ENCODE measurements at places on chromosomes 12 and 14.

DNA sequence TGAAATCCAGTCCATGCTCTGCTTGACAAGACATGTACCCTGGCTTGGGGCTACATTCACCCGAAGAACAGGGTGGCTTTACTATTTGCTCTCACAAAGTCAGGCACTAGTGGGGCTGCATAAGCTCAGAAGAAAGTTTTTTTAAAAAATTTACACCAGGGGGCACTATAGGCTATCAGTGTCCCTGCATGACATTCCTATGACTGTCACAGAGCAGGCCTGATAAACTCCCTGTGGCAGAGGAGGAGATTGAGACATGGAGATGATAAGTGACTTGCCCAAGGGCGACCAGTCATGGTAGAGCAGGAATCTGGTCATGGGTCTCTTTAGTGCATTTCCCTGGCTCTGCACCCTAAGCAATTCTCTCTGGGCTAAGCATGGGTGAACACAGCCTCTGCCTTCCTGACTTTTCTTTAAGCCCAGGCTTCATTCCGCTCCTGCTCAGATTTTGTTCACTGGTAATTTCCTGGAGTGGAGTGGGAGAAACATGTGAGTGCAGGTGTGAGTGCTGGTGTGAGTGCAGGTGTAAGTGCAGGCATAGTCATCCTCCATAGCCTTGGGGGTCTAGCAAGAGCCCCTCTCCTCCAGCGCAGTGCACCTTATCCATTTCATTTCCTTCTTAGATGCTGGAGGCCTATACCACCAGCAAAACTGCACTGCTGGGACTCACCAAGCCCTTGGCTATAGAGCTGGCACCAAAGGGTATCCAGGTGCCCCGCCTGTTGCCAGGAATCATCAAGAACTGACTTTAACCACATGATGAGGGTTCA lies 91.6 kb downstream of the DHRS2 start:
- no peak for DNase-seq

DNA sequence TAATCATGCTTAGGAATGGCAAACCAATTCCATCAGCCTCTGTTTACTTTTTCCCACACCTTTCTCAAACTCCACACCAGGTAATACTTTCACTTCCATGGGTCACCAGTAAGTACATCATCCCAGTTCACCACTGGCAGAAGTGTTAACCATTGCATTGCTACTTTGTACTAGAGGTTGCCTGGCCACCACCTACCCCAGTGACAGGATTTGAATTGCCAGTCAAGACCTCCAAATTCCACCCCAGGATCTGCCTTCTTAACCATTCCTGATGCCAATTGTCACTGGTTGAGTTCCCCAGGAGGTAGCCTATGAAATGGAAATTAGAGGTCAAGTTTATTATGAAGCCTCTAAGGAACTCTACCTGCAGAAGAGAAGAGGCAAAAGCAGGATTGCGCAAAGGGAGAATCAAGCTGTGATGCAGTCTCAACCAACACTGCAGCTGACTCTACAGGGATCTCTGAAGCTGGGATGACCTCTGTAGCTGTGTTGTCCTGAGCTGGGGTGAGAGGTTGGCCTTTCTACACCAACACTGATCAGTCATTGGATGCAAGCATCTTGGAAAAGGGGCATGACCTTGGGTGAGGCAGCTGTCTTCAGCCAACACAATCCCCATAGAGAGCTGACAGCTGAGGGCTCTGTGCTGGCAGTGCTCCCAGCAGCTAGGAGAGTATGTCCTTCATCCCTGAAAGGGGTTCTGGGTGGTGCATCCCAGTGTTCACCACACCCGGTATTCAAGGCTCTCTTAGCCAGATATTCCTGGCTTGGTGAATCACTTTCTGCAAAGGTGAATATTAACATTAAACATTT lies 37.0 kb upstream of the HMGA2 start:
- DNase-seq = no peak

- DNase-seq = no peak
Measured at GRCh38 chr12:124744659-124745464, 118.8 kb downstream of the SCARB1 start.

DNA sequence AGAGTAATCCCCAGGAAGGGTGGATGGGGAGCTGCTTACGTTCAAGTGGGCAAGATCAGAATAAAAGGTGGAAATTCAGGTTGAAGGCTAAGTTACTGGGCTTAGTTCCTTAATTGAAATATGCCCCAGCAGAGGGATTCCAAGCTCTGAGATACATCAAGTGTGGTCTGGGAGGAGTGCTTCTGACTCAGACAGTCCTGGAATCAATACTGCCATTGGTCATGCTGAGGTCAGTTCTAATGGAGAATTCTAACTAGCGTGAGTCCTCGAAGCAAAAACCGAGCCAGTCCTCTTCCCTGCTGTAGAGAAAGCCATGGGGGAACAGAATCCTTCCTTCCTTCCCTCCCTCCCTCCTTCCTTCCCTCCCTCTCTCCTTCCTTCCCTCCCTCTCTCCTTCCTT lies 39.9 kb downstream of the NOS1 start:
- DNase-seq = no peak

GRCh38 chr14:68707482-68707881 lies 85.4 kb downstream of the ZFP36L1 start:
- DNase-seq = no peak

GRCh38 chr12:56763753-56764657 lies 881 bp downstream of the HSD17B6 start:
- no peak for DNase-seq

GRCh38 chr14:70830998-70831781 lies 21.9 kb upstream of the MAP3K9 start:
- DNase-seq = no peak

- DNase-seq = no peak
Measured at GRCh38 chr12:56431288-56431687, 17.9 kb downstream of the TIMELESS start.

DNA sequence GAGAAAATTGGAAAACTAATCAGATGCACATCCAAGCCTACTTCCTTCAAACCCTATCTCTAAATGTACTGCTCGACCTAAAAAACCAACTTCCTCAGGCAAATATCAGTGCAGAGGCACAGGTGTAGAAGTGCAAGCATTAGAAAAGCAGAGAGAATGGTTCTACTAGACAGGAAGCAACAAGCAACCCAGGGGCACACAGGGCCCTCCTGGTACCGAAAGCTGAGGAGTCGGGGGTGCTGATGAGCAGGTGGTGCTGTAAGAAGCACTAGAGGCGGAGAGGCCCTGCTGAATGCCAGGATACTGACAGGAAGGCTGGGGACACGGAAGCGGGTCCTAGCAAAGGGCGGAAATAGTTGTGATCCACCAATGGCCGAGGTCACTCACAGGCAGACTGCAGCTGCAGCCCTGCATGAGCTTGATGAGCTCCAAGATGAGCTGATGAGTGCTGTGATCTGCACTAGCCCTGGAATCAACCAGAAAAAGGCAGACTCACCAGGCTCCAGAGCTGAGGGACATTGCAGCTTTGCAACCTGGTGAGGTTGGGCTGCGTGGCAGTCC lies 85.9 kb downstream of the TTC7B start:
- no peak for DNase-seq

DNA sequence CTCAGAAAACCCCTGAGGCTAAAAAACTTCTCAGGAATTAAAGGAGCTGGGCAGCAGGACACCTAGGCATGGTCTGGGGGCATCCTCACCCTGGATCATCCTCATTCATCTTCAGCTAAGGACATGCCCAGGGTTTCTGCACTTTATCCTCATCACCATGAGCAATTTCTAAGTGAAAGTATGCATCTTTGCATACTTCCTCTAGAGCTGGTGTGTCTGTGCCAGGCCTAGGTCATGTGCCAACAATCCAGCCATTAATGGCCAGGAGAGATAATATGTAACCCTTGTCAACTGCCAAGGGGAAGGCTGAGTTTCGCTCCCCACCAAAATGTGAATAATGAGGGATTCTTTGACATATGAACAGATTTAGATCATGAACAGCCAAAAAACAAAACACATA lies 160.5 kb downstream of the KITLG start:
- DNase-seq = no peak

- no peak for DNase-seq
Measured at GRCh38 chr12:21675096-21675495, 17.5 kb upstream of the LDHB start.

DNA sequence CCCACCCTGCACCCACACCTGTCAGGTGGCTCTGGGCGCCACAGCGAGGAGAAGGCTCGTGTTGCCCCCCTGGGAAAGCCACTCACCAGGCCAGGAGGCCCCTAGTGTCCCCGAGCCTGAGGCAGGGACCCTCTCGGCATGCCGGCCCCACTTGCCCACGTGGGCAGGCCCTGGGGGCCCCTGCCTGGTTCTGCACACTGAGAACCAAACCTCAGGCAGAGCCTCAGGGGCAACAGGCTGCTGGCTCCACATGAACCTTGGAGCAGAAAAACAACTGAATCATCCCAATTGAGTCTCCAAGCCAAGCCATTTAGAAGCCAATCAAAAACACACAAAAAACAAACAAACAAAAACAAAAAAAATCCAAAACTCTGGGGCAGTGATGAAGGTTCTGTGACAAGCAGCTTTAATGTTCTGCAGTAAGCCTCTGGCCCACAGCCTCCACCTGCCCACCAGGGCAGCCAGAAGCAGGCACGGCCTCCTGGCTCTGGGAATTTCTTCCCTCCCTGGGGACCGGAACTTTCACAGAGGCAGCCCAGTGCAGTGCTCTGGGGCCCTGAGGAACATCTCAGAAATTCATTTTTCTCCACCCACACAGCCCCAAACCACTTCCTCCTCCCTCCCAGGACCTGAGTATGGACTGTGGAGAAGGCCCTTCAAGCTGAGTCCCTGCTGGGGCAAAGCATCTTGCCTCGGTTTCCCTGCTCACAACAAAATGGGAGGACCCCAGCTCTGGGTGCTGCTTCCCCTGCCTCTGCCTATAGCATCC lies 90.2 kb downstream of the CHGA start:
- no peak for DNase-seq

- DNase-seq = no peak
Measured at GRCh38 chr14:25832585-25832984, 765.2 kb downstream of the NOVA1 start.

DNA sequence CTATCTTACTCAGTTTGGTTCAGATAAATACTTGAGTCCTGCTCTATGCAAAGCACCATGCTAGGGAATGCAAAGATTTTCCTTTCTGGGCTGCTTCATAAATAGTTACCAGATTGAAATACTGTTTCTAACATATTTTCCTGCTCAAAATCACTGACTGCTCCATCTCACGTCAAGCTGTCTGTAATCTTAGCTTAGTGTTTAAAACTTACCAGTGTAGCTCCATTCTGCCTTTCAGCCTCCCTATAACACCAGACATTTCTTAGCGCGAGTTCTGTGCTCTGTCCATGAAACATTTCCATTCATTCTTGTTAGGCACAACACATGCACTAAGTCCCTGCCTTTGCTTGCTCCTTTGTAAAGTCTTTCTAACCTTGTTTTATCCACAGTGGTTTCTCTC lies 129.4 kb downstream of the NPAS3 start:
- DNase-seq = no peak

GRCh38 chr12:106769546-106769945 lies 4.9 kb upstream of the RIC8B start:
- no peak for DNase-seq

- no peak for DNase-seq
Measured at GRCh38 chr14:73472185-73473114, 14.1 kb upstream of the NUMB start.

- no peak for DNase-seq
Measured at GRCh38 chr12:110024051-110024450, 24.3 kb downstream of the C12orf76 start.

DNA sequence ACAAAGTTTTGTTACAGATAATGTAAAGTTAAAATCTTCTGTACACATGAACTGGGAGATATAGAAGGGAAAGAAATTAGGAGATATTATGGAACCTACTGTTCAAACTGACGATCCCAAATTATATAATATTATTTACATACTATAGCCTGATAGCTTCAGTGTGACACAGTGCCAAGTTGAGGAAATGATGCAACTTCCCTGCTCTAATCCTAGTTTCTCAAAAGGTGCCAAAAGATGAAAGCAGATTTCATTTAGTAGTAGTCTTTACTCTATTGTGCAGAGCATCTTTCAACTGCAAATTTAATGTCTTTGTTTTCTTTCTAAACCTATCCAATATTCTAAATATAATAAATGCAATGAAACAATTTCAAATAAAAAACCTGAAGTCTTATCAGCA lies 46.9 kb downstream of the COCH start:
- no peak for DNase-seq

DNA sequence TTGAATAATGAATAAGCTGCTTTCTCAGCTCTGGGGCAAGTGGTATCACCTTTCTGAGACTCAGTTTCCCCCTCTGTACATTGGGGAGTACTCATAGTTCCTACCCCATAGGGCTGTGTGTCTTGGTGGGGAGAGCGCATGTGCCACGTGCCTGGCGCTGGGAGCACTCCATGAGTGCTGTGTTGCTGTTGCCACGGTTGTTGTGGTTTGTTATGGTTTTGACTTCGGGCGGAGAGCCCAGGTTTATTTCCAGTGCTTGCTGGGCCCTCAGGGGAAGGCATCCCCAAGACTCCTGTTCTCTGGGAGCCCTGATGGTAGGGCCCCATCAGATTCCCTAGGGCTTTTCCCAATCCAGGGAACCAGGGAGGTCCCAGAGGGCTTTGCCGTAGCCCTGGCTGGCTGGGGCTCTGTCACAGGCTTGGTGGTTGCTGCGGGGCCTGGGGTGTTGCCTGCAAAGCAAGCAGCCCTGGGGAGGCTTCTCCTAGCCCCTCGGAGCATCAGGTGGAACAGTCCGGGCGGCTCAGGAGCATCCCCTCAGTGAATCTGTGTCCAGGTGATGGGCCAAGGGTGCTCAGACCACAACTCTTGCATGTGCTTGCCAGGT lies 18.6 kb downstream of the SH2B3 start:
- no peak for DNase-seq

DNA sequence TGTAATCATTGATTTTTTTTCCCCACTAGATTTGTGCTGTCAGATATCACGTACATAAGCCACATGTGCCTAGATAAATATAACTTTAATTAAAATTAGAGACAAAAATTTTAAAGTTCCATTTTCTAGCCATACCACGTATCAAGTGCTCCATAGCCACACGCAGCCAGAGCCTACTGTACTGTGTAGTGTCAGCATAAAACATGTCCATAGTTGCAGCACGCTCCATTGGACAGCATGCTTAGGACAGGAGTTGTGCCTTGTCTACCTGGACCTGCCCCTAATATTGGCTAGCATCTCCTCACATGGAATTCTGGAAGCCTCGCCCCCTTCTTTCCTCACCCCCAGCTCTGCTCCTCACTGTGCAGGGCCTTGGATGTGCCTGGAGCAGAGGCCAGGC lies 116.5 kb downstream of the SRGAP1 start:
- no peak for DNase-seq

Data from effector memory CD4-positive, alpha-beta T cell (primary cell).